ENCODE measurements at places on chromosomes 2 and 18. TPM values are rescaled to one million over a fixed set of nuclear protein-coding genes. Genes with fewer than 3 reads are reported as not detected.

The ALPG gene
- not detected for total RNA-seq

The CCL20 gene
- 0.98 TPM for total RNA-seq

The CRYGA gene
- not detected for total RNA-seq

The IL1R2 gene
- total RNA-seq = not detected

The RFX8 gene
- 0.57 TPM for total RNA-seq

The FBLN7 gene
- total RNA-seq = 4.6 TPM

The MFSD2B gene
- not detected for total RNA-seq

The IL1R1 gene
- total RNA-seq = 2.0 TPM

The ABCG5 gene
- total RNA-seq = not detected

The RAB11FIP5 gene
- total RNA-seq = 66.3 TPM

The SLC35G4 gene
- total RNA-seq = not detected

The MERTK gene
- total RNA-seq = 35.0 TPM

The FSHR gene
- not detected for total RNA-seq

The MROH2A gene
- total RNA-seq = not detected

The UGT1A10 gene
- total RNA-seq = not detected

The RNF125 gene
- 4.8 TPM for total RNA-seq

The AP1S3 gene
- 2.9 TPM for total RNA-seq

The REG1B gene
- total RNA-seq = not detected

The SOCS6 gene
- total RNA-seq = 29.7 TPM

The MIB1 gene
- total RNA-seq = 55.9 TPM

The CXCR1 gene
- total RNA-seq = not detected

The PLGLB2 gene
- total RNA-seq = 1.5 TPM

Measured in vein endothelial cell (primary cell).